ENCODE measurements at places on chromosomes 3 and 15.

GRCh38 chr3:195583831-195584542, at the start of gene APOD:
Gene APOD, minus strand, starts transcription at chr3:195583940. Its CDS starts 4,479 bp downstream, at chr3:195579461.
- DNase-seq = no peak

DNA sequence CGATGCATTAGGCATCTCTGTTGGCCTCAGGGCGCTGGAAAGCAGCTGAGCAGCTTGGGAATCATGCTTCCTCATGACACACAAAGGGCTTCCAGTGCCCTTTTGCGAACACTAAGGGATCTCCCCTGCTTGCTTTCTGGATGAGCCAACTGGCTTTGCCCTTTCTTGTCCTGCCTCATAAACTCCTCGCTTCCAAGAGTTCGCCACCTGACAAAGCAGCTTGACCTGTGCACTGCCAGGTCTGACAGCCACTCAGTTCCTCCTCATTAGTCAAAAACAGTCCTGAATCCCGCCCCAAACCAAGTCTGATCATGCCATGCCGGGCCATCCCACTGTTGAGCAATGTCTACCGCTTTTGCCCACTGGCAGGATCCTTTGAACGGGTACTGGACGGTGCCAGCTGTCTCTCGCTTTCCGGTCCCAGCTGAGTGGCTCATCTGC, 265.4 kb upstream of the LYSMD4 start:
- DNase-seq = no peak

DNA sequence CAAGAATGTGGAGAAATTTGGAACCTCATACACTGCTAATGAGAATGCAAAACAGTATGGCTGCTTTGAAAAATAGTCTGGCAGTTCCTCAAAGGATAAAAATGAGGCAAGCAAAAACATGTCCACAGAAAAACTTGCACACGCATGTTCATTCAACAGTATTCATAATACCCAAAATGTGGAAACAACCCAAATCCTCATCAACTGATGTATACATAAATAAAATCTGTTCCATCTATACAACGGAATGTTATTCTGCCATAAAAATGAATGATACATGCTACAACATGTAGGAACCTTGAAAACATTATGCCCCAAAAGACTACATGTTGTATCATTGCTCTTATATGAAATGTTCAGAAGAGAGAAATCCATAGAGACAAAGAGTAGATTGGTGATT, 36.4 kb upstream of the OXTR start:
- DNase-seq = no peak

- no peak for DNase-seq
Measured at GRCh38 chr15:81113204-81113657, 20.8 kb upstream of the CFAP161 start.

- no peak for DNase-seq
Measured at GRCh38 chr3:149472030-149472797, 2.3 kb upstream of the TM4SF4 start.

DNA sequence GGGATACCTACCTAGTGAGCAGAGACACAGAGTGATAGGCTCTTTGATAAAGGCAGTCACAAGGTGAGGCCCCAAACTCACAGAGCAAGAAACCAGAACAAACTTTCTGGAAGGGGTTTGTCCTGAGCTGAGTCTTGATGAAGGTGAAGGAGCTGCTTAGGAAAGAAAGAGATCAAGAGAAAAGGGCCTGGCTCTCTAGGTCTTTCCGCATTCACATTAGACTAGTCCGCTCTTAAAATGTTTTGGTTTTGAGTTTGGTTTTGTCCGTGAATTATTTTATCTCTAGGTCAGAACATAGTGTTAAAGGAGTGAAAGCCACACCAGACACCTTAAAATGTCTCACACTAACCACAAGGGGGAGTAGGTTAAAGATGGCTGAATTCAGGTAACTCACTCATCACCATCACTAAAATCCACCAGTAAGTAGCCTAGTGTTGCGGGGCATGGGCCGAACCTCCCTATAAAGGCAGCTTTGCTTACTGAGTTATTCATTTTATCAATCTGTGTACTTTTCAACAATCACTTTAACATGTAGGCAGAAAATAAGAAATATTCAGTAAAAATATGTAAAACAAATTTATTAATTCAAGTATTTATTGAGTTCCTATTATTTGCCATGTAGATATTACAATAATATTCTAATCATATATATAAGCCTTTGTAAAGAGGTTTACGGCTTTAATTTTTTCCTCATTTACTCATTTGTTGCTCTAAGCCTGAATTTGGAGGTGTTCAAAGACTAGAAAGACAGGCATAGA, 121.5 kb upstream of the TSC22D2 start:
- no peak for DNase-seq

DNA sequence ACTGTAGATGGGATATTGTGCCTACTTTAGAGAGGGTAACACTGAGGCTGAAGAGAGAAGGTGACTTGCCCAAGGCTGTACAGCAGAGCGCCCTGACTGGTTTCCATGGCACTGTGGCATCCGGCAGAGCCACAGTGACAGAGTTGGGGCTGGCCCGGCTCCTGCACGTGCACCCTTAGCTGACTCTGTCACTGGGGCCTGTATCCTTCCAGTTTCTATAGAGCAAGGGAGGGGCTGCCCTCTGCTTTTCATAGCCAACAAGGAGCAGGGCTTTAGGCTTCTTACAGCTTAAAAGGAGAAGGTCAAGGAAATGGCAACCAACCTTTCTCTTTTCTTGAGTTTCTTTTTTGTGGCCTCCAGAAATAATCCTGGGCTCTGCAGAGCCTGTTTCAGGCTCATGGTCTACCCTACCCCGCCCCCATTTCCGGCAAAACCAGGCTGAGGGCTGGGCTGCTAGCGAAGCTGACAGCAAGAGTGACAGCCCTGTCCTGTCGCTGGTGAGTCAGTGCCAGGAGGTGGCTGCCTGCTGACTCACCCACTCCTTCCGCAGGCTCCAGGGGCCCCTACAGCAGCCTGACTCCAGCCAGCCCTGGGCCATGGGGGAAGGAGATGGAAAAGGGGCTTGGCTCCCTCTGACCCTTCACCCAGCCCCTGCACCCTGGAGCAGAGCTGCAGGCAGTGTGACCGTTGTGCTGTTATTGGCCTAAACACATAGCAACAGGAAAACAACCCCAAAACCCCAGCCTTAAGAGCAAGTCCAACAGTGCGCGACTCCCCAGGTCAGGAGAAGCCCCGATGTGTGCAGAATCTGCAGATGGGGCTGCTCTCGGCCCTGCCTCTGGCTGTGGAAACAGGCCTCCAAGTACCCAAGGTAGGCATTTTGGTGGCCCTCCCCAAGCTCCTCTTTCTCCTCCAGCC, 29.8 kb downstream of the SLC6A6 start:
- DNase-seq = peak; percentile 92

DNA sequence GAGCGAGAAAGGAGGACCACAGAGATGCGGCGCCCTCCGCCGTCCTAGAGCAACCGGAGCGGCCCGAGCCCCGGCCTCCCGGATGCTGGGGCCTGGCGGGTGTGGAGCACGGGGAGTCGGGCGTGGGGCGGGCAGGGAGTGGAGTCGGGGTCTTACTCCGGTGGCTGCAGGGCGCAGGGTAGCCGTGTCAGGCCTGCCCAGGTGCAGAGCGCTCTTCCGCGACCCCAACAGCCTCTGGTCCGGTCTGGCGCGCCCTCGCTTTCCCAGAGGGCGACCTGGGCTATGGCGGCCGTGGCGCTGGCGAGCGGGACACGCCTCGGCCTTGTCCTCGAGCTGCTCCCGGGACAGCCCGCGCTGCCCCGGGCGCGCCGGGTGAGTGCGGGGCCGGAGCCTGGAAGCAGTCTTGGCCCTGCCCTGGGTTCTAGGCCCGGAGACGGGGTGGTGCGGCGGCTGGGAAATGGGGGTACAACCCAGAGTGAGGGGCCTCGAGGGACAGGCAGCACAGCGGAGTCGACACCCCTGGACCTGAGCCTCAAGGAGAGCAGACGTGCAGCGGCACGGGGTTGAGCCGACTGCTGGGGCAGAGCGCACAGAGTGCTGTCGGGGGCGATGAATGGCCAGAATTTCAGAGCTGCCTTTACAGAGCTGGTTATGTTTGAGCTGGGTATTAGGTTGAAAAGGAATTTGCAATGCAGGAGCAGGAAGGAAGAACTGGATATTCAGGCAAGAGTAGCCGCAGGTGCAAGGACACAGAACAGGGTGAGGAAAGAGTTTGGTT, at the start of gene ZNF662:
Gene ZNF662, plus strand, starts transcription at position 73 of the 778 bp plus-strand sequence. CDS start 1,973 bp downstream, outside the sequence.
- DNase-seq = peak; percentile 14

DNA sequence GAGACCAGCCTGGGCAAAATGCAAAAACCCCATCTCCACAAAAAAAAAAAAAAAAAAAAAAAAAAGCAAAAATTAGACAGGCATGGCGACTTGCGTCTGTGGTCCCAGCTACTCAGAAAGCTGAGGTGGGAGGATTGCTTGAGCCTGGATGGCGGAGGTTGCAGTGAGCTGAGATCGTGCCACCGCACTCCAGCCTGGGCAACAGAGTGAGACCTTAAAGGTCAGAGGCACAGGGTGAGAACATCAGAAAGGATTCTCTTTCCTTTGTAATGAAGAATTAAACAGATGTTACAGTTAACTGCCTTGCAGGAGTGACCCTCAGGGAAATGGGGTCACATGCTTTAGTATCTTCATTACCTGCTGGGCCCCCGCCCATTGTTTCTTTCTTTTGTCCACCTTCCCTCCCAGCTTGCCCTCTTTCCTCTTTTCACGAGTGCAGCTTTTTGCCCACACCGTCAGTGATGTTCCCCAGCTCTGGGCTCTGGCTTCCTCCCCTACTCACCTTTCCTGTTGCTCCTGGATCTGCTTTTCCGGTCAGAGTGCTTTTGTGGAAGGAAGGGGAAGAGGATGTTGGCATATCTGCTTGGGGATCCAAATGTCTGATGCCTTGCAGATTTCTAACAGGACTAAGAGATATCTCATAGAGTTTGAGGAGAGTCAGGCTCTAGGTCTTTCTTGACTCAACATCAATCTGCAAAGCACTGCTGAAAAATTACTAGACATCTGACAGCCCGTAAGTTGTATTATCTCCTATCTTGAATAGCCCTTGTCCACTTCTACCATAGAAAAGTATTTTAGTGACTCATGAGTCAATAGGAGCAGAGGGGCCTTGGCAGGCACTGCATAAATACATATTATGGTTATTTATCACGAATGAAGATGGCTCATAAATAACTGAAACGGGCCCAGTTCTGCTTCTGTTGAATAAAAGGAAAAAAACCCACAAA, 35.6 kb upstream of the NDUFB4 start:
- no peak for DNase-seq
